ENCODE measurements at places on chromosomes 1 and 21.

GRCh38 chr1:6243053-6243834, 735 bp upstream of the HES3 start:
- DNase-seq, result no peak

- DNase-seq, result no peak
Observed at GRCh38 chr1:108033550-108033951, 68.6 kb upstream of the VAV3 start.

DNA sequence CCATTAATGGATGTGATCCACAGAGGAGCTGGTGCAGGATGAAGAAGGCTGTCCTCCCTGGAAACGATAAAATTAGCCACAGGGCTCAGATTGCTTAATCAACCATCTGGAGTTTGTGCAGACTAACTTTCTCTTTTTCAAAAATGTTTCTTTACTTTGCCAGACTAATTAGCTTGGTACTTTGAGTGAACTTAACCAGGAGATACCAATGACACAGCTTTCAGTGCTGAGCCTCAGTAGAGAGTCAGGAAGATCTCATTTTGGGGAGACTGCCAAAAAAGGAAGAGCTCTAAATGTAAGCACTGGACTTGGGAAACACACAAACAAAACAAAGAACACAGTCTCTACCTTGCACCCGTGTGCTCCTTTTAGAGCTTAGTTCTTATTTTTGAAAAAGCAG, 248.1 kb upstream of the DEPDC1 start:
- DNase-seq, result no peak

- DNase-seq, result peak; percentile 69
Observed at GRCh38 chr1:1122078-1122811, 6.4 kb upstream of the C1orf159 start.

- DNase-seq, result no peak
Observed at GRCh38 chr1:42037586-42037985, 115.6 kb upstream of the GUCA2B start.

DNA sequence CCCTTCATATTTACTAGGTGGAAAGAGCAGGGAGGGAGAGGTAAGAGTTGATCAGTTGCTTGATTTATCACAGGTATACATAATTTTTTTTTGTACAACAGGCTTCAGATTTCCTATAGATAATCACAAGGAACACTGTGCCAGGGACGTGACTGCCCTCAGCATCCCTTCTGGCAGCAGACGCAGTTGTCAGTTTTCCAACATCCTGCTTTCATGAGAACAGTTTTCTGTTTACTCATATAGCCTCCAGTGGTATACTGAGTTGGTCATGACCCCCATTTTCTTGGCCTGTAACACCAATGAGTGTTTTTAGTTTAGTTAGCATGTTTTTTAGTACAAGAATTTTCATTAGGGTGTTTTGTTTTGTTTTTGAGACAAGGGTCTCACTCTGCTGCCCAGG, 37.9 kb upstream of the PTPRF start:
- no peak for DNase-seq

- no peak for DNase-seq
Observed at GRCh38 chr1:29387210-29387609, 150.9 kb downstream of the PTPRU start.

DNA sequence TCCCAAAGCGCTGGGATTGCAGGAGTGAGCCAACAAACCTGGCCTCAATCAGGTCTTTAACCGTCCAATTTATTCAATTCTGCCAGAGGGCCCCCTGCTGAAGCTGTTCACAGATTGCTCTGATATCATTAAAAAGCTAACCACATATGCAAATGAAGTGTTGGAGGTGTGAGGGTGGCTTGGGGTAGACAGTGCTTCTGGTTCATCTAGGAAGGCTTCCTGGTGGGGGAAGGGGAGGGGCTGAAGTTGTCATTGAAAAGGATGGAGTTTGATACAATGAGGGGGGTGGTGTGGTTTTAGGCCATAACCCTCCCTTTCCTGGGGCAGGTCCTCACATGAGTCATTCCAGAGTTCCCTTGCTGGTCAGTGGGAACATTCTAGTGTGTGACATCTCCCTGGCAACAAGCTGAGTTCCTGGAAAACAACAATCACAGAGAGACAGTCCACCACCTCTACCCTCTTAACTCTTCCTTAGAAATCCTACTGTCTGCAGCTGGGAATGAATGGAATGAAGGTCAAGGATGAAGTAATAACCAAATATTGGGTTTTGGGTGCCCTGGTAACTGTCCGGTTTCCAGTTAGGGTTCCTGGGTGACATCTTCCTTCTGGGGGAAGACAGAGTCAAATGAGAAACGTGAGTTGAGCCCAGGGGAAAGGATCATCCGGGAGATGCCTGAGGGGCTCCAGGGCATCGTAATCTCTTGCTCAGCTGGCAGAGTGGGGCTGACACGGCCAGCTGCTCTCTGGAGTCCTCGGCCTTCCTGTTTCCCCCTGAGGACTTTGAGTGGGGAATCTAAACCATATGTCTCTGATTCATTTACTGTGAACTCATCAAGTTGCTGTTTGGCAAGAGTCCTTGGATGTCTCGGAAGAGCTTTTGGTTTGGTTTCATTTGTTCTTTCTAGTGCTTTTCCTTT, 32.2 kb downstream of the BATF3 start:
- DNase-seq, result no peak

- no peak for DNase-seq
Observed at GRCh38 chr1:220386494-220387195, 114.4 kb upstream of the RAB3GAP2 start.

DNA sequence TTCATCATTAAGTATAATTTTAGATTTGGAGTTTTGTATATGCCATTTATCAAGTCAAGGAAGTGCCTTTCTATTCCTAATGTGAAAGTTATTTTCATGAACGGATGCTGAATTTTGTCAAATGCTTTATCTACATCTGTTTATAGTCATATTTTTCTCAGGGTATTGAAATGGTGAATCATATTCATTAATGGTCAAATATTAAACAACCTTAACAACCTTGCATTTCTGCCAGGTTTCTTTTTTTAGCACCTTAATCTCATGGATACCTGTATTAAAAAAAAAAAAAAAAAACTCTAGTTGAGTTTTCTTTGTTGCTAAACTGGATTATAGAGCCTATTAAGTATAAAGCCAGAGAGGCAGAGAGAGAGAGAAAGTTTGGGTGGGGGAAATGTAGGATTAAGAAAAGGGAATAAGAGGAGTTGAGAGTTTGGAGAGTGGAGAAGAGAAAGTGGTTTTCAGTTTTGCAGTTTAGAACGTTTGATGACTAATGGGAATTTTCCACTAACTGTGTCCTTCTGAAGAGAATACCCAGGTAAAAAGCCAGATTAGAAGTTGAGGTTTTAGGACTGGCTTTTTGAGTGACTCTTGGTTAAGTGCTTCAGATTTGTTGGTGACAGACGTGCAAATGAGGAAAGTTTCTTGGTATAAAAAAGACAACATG, 305.0 kb downstream of the HLX start:
- no peak for DNase-seq

DNA sequence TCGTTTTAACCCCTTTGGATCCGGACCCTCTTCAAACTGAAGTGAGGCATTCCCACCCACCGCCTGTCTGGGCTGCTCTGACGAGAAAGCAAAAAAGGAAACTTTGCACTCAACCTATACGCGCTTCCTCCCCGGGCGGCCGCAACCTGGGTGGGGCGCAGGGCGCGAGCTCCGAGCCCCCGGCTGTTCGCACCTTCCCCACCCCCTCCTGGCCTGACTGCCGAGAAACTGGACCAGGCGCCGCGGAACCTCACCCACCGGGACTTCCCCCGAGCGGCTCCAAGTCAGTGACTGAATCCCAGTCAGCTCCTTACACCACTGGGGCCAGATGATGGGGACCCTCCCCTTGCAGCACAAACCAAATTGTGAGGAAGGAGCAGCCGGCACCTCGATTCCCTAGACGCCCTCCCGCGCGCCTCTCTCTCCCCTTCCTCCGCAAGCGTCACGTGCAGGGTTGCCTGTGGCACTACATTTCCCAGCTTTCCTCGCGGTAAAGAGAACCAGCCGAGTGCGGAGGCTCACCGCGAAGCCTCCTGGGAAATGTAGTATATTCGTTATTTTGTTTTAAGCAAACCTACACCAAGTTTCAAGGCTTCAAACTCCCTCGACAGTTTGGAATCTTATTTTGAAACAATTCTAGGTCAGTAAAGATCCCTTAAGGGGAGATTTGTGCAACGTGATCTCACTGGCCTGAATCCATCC, at the start of gene RAB29:
Gene RAB29, minus strand, starts transcription at position 468 of the 702 bp plus-strand sequence. CDS start 526 bp downstream, outside the sequence.
- DNase-seq, result peak; percentile 67

DNA sequence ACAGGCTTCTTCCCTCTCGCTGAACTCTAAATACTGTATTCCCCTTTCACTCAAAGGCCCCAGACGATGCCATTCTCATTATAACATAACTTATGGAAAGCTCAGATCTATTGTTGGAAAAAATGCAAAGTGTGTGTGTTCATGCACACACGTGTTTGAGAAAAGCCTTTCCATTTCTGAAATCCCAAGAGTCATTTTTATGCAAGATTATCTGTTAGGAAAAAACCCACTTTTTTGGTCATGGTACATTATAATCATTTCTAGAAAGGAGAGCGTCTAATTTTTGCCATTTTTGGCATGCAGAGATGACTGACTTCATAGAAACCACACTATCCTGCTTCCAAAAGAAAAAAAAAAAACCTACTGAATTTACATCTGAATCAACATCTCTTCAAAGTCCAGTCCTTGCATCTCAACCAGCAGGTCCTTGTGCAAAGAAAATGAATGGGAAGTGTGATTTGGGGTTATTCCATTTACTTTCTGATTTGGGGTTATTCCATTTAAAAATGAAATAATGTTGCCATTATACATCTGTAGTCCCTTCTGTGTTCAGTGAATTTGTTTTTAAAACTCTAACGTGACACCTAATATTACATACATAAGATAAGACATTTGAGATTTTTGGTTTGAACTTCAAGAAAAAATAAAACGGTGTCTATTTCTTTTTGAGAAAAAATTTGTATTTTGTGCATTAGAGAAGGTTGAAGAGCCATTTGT, 150.3 kb downstream of the DHRS3 start:
- DNase-seq, result no peak

DNA sequence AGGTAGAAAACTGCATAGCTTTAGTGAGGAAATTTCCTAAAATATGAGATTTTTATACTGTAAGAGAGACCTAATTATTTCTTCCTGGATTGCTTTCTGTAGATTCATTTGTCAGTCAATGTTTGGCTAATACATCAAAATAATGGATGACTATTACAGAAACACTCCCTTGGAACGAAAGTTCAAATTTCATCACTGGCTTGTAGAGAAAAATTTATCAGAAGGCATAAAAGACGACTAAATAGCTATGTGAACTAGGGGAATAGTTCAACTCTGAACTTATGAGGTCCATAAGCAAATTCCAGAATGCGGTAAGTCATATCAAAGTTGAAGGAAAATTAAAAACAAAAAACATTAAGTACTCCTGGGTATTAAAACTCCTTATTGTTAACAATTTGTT, 36.0 kb downstream of the WNT2B start:
- DNase-seq, result no peak

DNA sequence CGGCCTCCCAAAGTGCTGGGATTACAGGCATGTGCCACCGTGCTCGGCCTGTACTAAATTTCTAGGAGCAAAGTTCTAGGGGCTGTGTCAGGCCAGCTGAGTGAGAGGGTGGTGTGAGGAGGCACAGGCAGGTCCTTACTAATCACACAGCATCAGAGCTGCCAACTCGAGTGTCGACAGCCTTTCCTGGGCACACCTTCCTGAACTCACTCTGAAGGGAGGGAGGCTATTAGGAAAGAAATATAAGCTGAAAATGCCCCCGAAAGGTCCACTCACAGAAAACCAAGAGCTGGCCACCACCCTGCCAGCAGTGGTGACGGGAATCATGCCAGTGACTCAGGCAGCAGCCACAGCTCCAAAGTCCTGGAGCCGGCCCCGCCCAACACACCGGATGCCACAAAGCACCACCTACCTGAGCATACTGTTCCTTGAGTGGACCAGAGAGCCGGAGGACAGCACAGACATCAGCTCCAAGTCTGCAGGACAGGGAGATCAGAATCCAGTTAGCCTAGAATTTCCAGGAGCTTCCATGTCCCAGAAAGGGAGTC, 4.5 kb downstream of the PMVK start:
- DNase-seq, result no peak

- DNase-seq, result no peak
Observed at GRCh38 chr1:47796626-47797025, 200.6 kb downstream of the TRABD2B start.

DNA sequence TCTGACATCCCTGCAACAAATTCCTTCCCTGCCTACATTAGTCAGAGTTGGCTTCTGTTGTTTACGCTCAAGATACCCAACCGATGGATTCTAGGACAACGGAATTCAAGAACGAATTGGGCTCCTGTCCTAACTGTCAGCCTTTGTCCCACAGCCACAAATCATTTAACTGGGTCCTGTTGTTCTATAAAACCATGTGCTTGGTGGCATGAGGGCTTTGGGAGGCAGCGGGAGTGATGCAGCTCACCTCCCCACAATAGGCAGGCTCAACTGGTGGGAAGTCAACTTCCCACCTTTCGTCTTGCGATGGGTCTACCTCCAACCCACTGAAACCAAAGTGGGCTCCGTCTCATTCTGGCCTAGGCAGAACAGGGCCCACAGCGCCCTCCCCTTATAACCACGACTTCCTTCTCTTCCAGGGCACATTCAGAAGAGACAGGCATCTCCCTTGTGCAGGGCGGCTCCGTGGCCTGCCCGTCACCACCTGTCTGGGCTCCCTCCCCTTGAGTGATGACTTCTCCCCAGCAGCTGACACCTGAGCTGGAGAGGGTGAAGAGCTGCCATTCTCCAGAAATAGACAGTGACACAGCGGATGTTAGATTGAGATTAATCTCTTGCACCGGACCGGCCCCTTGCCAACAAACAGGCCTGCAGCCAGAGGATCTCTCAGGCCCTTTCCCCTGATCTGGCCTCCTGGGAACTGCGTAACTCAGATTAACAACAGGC, 26.5 kb downstream of the LRRC38 start:
- DNase-seq, result no peak

- DNase-seq, result no peak
Observed at GRCh38 chr1:25703671-25704266, 87.2 kb downstream of the MAN1C1 start.

DNA sequence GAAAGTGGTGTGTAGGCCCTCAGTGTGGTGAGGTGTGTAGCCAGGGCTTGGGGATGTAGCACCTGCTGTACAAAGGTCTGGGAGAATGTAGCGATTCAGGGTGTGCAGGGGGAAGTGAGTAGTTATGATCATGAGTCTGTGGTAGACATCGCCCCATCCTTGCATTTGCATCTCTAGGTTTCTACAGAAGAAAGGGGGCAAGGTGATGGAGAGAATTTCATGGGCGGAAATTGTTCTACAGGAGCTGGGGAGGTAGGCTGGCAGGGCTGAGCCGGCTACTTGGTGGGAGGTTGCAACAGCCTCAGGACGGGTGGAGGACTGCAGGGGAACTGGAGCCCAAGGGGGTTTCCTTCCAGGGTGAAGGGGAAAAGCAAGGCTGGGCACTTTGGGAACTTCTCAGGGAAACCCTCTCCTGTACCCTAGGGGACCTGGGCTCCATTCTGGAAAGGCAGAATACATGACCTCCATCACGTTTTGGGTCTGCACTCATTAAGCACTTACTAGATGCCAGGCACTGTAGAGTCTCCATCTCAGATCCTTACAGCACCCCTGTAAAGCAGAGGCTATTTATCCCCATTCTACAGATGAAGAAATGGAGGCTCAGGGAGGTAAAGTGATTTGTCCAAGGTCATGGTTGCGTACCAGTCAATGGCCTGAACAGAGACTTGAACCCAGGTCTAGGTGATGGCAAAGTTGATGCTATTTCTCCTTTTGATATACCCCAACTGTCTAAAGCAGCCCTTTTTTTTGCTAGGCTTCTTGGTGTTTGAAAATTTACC, 14.5 kb upstream of the TNFRSF1B start:
- no peak for DNase-seq

All from stimulated activated CD4-positive, alpha-beta T cell treated with anti-CD3 and anti-CD28 coated beads, TNF-alpha, amount 100 ng/mL, for 24 hours (primary cell).